ENCODE measurements at places on chromosomes 3 and 15. TPM values are rescaled to one million over a fixed set of nuclear protein-coding genes. Genes with fewer than 3 reads are reported as not detected.

Gene TGM5
- total RNA-seq: not detected

DNA sequence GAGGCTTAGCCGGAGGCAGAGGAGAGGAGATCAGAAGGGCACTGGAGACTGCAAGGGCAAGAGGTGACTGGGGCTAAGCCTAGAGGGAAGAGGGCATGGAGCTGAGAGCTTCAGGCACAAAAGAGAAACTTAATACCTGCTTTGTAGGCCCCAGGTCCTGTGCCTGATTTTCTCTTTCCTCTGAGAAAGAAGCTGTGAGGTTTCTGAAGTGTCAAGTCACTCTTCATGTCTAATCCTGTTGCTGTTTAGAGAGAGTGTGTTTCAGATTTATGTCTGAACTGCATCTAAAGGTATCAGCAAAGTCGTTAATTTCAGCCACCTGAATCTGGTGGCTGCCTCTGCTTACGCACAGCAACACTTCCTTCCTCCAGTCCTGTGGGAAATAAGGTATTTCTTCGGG lies 106.9 kb upstream of the RNU6-1 start:
- no peak for DNase-seq

Gene LRRC31
- not detected for total RNA-seq

Gene FOXL2NB
- 100 TPM for total RNA-seq

DNA sequence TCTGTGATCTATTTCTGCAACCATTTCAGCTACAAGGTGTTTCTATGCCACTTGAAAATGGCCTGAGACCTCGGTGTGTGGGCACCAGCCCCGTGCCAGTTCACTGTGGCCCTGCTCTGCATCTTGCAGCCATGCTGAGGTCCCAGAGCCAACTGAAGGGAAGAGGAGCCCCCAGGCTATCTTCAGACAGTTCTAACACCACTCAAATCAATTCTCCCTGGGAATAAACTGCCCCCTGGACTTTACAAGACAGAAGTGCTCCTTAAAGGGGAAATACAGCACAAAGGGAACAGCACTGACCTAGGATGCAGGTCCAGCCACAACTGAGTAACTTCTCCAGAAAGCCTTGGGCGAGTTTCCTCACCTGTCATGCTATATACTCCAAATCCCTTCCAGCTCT lies 3.9 kb downstream of the XXYLT1 start:
- DNase-seq: no peak

DNA sequence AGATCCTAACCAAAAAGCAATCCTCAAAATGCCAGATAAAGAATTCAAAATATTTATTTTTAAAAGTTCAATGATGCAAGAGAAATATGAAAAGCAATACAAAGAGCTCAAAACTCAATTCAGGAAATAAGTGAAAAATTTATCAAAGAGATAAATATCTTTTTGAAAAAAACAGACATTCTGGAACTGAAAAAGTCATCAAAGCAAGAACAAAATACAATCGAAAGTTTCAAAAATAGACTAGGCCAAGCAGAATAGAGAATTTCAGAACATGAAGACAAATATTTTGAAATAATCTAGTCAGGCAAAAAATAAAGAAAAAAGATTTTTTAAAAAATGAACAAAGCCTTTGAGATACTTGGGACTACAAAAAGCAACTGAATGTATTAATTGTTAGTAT lies 83.4 kb upstream of the STT3B start:
- DNase-seq: no peak

DNA sequence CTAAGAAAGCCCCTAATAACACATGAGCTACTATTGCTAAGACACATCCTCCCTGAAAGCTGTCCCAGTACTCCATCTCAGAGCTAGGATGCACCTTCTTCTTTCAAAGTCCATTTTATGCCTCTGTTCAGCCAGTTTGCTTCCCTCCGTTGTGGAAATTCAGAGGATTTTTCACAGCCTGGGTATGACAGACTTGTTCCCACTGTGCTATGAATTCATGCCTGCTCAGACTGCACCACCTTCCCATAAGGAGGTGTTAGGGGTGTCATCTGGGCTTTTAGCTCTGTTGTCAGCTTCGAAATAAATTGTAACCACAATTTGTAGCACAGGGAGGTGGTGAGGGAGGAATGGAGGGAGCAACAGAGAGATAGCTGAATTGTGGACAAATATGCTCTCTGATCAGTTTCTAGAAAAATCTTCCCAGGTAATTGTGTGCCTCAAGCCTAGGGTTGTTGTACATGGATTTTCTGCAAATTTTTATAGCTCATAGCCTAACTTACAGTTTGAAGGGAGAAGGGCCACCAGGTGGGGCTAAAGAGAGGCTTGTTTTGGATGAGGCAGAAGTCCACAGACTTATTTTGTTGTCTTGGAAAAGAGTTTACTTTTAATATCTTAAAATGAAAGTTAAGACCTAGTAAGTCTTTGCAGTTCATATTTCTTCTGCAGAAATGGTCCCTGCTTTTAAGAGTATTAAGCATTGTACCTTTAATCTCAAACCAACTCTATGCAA lies 462.0 kb downstream of the PDCD6IP start:
- no peak for DNase-seq

Gene KCNH8
- total RNA-seq: 0.35 TPM

DNA sequence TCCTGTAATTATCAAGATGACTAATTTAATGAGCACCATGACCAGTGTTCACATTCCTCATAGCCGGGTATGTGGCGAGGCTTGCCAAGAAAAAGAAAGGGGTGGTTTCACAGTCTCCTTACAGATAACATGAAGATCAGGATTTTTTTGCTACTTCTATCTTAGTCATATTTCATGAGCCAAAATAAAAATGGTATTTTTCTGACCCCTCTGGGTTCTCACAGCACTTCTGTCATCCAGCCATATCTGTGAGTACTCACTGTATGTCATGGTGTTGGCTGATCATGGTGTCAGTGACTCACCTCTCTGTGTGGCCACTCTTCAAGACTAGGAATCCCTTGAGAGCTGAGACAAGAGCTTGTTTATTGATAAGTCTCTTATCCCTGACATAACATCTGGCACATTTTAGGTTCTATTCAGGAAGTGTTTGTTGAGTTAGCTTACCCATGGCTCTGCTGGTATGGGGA lies 130.5 kb upstream of the LMCD1 start:
- no peak for DNase-seq

DNA sequence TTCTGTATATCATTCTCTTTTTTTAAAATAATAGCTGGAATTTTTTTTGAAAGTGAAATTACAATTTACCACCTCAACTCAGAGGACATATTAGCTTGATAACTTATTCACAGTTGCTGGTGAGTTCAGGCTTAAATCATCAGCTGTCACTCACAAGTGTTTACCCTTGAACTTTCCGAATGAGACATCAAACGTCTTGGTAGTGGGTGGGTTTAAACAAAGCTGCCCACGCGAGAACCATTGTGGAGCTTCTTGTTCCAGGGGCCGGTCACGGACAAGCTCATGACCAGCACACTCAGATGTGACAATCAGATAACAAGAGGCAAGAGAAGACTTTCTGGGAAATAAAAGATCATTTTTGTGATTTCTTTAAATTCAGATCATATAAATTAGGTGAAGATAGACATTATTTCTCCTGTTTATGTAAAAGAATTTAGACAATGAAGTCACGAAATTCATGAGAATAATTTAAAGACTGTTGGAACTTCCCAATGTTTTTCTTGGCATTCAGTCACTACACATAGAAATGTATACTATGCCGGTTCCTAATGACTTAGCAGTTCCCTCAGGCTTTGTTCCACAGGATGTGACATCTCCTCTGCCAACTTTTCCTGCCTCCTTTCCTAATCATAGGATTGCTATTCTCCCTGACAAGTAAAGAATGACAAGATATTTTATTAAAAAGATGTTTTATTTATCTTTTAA lies 29.3 kb downstream of the BTD start:
- DNase-seq: no peak

Gene STRIT1
- total RNA-seq: not detected

DNA sequence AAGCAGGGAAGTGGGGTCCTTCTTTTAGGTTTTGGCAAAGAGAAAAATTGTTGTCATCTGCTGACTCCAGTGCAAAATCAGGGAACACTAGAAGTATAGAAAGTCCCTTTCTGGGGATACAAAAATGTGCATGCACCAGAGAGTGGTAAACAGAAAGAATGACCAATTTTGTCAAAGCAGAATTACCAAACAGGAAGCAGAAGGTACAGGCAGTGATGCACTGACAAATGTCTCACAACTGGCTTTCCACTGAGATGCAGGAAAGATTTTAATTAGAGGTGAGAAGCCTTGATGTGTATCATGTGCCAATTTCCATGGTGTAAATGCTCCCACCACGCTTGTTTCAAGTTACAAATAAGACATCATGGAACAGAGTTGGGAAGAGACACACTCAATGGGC lies 66.0 kb downstream of the TRIM69 start:
- no peak for DNase-seq

DNA sequence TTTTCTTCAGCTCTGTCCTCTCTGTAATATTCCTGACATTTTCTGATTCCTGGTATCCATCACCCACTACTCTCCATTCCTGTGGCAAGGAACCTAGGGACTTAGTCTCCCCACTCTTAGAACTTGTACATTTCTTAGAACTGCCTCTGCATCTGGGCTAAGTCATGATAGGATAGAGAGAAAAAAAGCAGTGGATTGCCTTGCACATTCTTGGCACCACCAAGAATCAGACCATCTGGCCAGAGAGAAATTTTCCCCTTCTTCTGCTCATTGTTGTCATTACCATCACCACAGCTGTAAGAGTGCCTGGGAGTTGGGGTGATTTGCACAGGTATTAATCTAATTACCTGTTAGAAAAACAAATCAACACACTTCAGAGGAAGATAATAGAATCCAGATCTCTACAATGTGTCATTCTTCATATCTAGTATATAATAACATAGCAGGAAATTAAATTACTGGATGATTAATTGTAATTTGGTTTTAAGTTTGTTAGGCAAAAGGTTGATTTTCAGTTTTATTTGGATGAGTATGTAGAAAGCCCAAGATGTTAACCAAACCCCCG lies 264.8 kb upstream of the ZPLD1 start:
- no peak for DNase-seq

GRCh38 chr3:9201266-9201665 lies 48.2 kb downstream of the SRGAP3 start:
- no peak for DNase-seq

- no peak for DNase-seq
Observed at GRCh38 chr15:63915209-63915872, 81.6 kb upstream of the HERC1 start.

Gene ARNT2
- total RNA-seq: 19.8 TPM

Gene IQCB1
- 21.3 TPM for total RNA-seq

DNA sequence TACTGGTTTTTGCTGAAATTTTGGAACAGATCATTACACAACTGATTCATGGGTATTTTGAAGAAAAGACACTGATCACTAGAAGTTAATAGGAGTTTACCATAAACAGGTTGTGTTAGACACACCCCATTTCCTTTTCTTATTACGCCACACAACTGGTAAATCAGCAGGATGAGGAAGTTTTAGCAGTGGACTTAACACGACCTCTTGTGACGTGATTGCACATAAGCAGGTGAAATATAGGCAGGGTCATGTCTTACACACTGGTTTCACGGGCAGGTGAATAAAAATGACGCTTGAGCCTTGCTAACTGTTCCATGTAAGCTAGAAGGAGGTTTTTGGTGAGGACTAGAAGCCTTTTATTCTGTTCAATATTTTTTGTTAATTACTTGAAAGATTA lies 27.1 kb upstream of the TPRG1 start:
- DNase-seq: no peak

DNA sequence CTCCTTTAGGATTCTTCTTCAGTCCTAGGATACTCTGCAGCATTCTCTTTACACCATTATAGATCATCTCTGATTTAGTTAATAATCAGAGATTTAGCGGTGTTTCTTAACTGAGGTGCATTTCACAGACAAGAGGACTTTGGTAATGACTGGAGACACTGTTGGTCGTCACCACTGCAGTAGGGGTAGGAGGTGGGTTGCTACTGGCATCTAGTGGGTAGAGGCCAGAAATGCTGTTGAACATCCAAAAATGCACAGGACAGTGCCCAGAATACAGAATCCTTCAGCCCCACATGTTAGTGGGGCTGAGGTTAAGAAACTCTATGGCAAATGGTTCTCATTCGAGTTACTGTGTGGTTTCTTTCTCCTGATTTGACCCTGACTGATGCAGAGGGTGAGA lies 80.4 kb upstream of the LMCD1 start:
- DNase-seq: no peak

Gene EMC7
- 41.2 TPM for total RNA-seq

- DNase-seq: peak; percentile 71
Observed at GRCh38 chr3:152266221-152266995, 2.3 kb upstream of the MBNL1 start.

- DNase-seq: no peak
Observed at GRCh38 chr3:136512381-136512780, 239.8 kb downstream of the STAG1 start.

Gene MESP2
- total RNA-seq: not detected

DNA sequence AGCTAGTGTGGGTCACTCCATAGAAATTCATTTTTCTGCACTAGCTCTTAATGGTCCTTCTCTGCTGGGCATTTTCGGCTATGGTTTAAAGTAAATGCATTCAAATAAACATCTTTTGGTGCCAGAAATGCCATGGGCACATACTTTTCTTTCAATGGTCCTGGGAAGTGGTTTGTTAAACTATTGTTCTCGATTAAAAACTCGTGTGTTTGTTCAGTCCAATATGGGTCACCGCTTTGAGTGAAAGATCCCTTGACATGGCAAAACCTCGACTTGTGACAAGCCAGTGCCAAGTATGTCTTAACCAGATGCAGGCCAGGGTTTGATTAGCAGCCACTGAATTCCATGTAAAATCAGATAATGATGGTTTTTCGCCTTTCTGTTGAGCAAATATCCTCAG lies 331.9 kb upstream of the WNT5A start:
- DNase-seq: no peak

Gene NPAP1
- 0.84 TPM for total RNA-seq

GRCh38 chr3:124557-125179 lies 71.9 kb upstream of the CHL1 start:
- no peak for DNase-seq

DNA sequence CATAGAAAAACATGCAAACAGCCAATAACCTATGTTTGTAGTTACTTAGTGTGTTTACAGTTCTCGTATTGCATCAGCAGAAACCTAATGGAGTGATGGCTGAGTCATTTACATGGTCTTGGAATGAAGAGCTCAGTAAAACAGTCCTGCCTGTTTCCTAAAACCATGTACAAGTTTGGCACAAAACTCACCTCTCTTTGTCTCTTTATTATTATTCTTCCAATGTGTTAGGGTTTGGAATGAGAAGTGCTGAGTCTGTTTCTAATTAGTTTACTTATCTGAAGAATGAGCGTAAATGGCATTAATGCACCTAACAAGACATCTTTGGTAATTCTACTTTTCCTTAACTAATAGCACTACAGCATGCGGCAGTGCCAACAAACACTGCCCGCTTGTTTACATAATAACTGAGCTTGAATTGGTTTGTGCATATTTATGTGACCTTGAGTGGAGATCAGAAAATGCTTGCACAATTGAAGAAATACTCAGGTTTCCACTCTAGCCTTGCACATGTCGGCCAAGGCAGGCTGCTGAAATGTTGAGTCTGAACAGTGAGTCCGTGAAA lies 385.4 kb upstream of the SEMA6D start:
- peak; percentile 52 for DNase-seq

Gene RAB6B
- 5.5 TPM for total RNA-seq

DNA sequence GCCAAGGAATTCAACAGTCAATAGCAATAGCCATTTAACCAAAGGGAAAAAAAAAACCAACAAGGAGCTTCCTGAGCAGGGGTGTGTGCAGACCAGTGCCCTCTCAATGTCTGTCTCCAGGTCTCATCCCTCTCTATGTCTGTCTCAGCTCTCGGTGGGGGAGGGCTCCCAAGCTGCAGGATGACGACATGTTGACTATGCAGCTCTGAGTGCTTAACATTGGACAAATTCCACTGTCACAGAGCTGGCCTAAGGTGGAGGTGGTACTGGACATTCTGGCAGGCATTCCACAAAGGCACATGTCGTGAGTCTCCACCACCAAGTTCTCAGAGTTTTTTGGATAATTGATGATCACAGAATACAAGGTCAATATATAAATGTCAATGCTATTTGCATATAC lies 2.0 kb upstream of the CAPN7 start:
- DNase-seq: no peak

Data from ovary (tissue), 10 donors.